ENCODE measurements at places on chromosomes 5 and 9.

DNA sequence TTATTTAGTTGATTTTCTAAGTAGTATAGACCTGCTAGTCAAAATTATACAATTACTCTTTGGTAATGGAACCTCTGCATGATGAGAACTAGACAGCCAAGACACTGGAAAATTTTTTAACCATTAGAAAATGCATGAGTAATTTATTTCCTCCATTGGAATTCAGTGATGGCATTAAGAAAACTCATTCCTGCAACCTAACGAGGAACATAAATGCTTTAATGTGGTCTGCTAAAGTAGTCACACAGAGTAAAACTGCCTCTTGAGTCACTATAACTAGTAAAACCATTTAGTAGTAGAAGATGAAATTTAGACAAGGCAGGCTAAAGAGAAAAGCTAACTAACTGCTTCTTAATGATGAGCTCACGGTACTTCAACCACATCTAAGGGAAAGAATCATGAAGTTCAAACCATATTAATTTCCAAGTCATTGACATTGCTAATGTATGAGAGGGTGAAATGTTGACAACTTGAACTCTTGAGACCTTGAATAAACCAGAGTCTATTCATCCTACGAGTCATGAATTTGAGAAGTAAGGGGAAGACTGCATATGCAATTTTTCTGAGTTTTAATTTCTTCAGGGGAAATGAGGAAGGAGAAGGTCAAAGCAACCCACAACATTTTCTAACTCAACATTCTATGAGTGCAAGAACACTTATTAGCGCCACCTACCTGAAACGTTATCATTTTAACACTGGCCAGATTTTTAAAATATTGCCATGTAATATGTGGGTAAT lies 74.4 kb downstream of the GLIS3 start:
- no peak for DNase-seq

- no peak for DNase-seq
These were observed 39.1 kb downstream of the FGD3 start for GRCh38 chr9:92986176-92987119.

DNA sequence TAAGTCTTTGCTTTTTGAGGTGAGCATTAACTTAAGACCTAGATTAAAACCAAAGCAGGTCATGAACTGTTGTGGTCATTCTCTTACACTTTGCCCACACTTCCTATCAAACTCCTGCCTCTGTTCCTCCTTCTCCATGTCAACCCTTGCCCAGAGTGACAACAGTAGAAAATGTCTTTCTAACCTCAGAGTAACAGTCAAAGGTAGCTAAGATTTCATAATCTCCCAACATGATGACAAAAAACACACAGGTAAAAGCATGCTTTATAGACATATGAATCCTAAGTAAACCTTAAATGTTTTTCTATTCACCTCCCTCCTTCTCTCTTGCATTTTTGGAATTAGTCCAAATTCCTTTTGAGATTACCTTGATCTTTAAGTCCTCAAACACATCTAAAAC lies 422.3 kb downstream of the SPATA31D1 start:
- no peak for DNase-seq

DNA sequence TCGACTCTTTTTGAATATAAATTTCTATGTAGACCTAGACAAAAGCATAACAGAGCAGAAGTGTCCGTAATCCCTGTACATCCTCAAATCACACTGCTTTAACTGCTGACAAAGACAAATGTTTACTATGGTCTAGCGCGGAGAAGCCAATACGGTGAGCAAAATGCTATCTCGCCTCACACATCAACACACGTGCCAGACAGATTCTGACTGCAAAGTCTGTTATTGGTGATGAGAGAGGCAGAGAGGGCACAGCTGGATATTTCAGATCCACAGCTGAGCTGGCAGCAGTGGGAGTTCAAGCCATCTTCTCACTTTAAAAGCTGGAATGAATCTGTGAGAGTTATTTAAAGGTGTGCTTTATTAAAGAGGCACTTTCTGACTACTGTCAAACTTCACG lies 124.3 kb downstream of the ARL15 start:
- DNase-seq, result no peak

- DNase-seq, result no peak
These were observed 6.1 kb upstream of the HMHB1 start for GRCh38 chr5:143805861-143806260.

GRCh38 chr5:126610160-126610559 lies 9.4 kb downstream of the PHAX start:
- DNase-seq, result no peak

- no peak for DNase-seq
These were observed 65.4 kb upstream of the FCN1 start for GRCh38 chr9:134983074-134983473.

DNA sequence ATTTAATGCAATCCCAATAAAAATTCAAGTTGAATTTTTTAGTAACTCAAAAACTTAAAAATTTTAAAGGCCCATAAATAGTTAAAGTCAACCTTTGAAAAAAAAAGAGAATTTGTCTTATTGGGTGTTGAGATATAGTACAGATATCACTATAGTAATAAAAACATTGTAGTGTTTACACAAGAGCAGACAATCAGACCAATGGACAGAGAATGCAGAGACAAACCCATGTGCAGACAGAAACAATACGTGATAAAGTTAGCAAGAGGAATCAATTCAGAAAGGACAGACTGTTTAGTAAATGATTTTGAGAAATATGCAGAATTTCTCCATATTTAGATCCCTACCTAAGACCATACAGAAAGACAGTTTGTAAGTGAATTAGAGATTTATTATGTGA lies 33.9 kb downstream of the GOLGA1 start:
- DNase-seq, result no peak

DNA sequence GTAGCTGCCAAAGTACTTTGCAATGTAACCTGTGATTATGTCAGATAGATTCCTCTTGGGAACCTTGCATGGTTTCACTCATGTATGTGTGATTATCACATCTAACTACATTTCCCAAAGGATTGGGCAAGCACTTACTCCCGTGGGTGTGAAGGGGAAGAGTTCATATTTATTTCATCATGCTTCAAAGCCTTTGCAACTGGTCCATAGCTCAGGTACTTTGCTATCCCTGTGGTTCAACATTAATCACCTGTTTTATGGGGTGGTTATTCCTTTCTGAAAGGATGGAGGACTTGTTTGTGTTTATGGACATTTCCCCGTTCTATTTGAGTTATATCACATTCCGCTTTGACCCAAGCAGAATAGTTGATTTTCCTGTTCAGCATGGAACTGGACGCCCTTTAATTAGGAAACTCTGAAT lies 13.6 kb upstream of the ERMP1 start:
- no peak for DNase-seq

DNA sequence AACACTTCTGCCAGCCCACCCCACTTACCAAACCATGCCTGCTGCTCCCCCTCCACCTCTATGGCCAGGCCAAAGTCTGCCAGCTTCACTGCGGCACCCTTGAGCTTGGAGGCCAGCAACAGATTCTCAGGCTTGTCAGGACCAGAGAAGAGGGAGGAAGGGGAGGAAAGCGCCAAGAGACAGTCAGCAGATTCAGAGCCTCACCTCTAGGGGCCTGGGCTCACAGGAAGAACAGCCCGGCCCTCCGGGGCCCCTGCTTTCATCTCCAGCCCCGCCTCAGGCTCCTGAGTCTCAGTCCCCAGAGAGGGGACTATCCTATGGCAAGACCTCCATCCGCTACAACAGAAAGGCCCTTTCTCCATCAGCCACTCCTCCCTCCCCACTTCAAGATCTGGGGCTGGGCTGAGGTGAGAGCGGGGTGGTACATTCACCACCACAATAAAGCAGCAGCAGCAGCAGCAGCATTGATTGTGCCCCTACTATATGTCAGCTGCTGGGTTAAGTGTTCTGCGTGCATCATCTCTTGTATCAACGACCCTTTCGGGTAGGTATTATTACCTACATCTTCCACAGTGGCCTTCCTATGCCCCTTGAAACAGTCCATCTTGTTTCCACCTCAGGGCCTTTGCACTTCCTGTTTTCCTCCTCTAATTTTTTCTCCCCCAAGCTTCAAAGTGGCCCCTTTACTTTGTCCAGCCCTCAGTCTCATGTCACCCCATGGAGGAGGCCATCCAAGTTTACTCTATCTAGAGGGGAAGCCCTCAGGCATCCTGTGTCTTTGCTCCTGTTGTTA lies 36.0 kb downstream of the CAMK2A start:
- no peak for DNase-seq

GRCh38 chr9:12915366-12915954 lies 140.6 kb downstream of the LURAP1L start:
- no peak for DNase-seq

GRCh38 chr9:128244837-128245231 lies 31.0 kb downstream of the GOLGA2 start:
- no peak for DNase-seq

- no peak for DNase-seq
These were observed 123.3 kb downstream of the PHF2 start for GRCh38 chr9:93699650-93700049.

GRCh38 chr9:79034583-79034982 lies 537.2 kb upstream of the TLE4 start:
- no peak for DNase-seq

DNA sequence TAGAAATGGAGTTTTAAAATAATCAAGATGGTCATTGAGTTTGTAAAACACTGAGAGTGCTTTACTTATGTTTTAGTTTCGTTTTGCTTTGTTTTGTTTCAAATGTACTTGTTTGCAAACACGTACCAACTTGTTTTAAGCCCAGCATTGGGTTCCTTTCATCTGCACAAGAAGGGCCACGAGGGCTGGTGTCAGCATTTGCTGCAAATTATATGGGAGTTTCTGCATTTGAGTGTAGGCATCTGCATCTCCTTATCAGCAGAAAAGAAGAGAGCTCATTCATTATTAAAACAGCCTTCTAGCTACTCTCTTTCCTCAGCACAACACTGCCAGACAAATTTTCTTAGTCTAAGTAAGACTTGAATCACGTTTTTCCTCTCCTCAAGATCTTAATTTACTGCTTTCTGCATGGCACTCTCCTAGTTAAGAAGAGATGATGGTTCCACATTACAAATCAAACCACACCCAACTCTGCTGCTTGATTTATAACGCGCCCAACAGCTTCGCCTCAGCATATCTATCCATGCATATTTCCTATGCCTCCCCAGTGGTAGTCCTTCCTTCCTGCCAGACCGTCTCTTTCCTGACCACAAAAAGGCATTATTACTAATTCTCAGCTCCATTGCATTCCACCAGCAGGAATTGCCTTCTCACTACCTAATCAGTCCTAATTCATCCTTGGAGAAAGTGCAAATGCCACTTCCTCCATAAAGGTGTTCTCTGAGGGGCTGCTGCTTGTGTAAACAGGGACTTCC lies 95.2 kb upstream of the CAST start:
- no peak for DNase-seq

DNA sequence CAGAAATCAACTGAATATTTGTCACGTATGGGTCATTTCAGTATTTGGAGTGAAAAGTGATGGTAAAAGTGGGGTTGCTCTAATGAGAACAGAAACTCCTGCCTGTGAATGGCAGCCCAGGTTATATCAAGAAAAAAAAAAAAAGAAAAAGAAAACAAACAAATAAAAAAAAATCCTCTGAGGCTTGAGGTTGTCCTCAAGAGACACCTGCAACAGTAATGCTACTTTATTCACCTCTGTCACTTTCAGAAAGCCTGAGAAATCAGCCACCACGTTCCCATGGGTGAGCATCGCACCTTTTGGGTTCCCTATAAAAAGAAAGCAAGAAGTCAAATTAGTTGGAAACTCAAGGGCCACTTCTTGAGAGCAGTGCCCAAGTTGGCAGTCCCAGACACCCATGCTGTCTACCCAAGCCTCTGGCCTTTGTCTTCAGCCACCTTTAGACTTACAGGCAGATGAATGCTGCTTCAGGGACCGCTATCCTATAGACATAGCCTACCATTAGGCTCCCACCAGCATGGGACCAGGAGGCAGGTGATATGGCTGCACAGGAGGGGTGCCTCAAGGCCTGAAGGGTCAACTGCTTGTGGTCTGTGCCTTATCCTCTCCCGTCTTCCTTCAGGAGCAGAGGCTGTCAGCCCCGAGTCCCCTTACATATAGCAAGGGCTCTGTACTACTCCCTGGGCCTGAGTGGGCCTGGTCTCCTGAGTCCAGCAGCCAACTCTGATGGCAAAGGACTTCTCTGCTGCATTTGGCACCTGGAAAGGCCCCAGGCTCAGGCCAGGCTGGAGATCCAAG lies 31.1 kb upstream of the MEIKIN start:
- DNase-seq, result no peak

Measured in stimulated activated CD4-positive, alpha-beta T cell treated with anti-CD3 and anti-CD28 coated beads, Interleukin-15, amount 100 ng/mL, for 48 hours (primary cell).